Stimulated activated CD4-positive, alpha-beta T cell treated with anti-CD3 and anti-CD28 coated beads, Interleukin-15, amount 100 ng/mL, for 48 hours (primary cell): ENCODE measurements at places on chromosomes 2 and 18.

DNA sequence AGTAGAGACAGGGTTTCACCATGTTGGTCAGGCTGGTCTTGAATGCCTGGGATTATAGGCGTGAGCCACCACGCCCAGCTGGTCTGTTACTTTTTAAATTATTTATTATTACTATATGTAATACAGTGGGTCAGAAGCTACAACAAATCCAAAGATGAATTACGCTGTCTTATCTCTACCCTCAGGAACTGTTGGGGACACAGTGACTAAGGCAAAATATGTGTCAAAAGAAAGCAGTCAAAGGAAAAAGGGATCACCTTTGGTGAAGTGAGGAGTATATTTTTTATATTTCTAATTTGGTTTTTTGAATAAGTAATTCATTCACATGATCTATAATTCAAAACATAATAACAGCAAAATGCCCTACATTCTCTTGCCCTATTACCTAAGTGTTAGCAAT lies 4.7 kb downstream of the CREB1 start:
- DNase-seq = no peak

GRCh38 chr2:199646439-199646838 lies 188.7 kb upstream of the SATB2 start:
- no peak for DNase-seq

DNA sequence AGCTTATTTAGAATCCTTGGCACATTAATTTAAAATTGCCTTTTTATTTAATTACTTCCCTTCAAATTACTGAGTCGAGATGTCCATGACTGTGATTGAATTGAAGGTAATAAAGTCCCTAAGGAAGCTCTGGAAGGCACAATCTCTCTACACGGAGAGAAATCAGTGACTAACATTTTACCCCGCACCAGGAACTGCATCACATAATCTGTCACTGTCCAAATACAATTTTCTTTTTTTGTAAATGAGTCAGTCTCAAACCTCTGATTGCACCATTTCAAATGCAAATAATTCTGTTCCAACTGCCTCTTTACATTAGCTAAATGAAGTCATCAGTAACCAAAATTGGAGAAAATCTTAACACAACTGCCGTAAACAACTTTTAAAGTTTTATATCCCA lies 311.9 kb downstream of the CCDC178 start:
- DNase-seq = no peak

GRCh38 chr2:160570376-160570775 lies 76.8 kb upstream of the RBMS1 start:
- no peak for DNase-seq

DNA sequence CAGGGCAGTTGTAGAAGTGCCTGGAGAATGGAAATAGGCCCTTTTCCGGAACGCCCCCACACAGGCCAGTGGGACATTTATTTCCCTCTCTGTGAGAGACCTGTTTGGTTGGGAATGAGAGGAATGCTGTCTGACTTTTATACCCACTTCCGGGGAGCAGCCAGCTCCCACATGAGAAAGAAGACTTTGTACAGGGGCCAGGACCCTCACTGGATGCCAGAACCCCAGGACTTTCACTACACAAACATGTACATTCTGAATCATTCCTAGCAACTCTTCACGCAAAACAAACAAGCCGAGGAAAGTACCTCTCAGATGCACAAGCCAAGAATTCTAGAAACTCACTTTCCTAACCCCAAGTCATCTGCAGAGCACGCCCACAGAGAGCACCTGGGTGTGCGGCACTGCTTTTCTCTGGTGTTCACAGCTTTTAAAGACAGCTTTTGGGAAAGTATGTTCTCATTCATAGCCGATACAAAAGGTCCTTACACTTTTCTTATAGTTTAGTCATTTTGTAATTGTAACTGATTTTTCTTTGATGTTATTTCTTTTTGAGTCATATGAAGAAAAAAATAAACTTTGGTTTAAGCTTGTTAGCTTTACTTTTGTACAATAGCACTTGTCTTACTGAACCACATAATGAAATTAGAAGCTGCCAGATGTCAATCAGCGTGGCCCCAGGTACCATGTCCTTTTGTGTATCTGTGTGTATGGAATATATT lies 856.1 kb upstream of the ID2 start:
- DNase-seq = peak; percentile 55

- no peak for DNase-seq
These were observed 136.9 kb downstream of the CDH20 start for GRCh38 chr18:61470031-61470674.

GRCh38 chr2:150156876-150157275 lies 330.6 kb downstream of the RND3 start:
- DNase-seq = no peak

DNA sequence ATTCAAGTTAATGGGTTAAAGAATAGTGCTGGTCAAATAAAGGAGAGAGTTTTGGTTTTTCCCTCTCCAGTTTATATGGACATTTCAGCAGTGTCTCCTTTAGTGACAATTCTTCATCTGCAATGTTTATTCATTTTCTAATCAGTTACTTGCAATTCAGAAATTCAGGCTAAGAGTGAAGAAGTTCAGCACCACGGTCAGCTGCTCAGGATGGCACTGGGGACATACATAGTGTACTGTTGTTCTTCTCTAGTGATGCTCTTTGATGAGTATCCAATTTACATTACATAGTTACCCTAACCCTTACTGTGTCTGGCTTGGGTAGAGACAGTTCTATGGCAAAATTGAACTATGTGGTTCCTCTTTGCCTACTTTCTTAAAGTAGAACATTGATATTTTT lies 412.7 kb downstream of the CNTNAP5 start:
- no peak for DNase-seq

DNA sequence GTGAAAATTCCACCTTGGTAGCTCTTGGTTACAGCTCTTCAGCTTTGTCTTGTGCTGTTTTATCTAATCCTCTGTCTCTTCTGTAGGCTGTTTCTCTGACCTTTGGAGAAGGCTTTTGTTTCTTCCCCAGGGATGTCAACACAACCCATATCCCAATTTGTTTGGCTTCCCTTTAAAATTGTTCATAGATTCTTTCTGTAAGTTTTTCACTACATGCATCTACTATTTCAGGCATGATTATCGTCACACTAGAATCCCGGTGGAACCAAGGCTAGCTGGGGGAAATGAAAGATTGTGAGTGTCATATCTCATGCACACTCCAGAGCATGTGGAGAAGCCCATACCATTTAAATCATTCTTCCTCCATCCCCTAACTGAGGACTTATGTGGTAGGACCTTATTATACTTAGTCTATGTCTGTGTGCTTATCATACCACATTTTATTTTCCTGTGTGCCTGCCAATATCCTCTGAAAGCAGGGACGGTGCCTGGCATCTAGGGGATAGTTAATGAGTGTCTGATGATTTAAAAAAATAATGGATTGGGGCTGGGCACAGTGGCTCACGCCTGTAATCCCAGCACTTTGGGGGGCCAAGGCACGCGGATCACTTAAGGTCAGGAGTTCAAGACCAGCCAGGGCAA lies 59.9 kb downstream of the CRIM1 start:
- no peak for DNase-seq
